Left renal pelvis (tissue), 4 donors: ENCODE measurements at places on chromosomes 2 and 18. TPM values are rescaled to one million over a fixed set of nuclear protein-coding genes. Genes with fewer than 3 reads are reported as not detected.

DNA sequence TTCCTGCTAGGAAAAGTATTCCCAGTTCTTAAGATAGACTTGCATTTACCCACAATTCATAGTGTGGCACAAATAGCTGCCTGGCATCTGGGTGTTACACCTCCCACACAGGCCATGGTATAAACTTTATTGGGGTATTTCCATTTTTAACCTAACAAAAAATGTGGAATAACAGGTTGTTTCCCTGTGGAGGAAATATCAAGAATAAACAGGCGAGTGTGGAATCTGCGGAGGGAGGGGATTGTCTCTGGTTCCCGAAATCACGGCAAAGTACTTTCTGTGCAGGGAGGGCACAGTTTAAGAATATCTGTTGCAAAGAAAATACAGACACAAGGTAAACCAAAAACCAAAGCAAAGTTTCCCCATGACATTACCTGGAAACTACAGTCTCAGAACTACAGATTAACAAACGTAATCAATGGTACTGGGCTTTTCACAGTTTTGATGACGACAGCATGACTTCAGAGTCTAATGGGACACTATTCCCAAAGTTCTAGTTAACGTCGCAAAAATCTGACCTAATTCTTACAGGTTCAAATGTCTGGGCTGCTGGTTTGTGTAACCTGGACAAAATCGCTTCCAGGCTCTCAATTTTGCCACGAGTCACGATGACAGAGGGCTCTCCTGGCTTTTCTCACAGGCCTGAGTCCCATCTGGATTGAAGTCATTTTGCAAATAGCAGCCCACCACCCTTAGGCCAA is 1.4 kb downstream of the STARD7 start:
- no peak for DNase-seq

Gene SATB2
- polyA plus RNA-seq = 13.0 TPM

- DNase-seq = no peak
Observed at GRCh38 chr2:203022751-203023150, 8.1 kb downstream of the NBEAL1 start.

Gene CARF
- 21.1 TPM for polyA plus RNA-seq

Gene GPR45
- 0.19 TPM for polyA plus RNA-seq

GRCh38 chr2:74198461-74199274 is at the start of gene MTHFD2:
TSS of gene MTHFD2 (plus strand) at chr2:74198615. CDS start at chr2:74198642, 27 bp downstream.
- peak; percentile 84 for DNase-seq

- DNase-seq = no peak
Observed at GRCh38 chr2:203913947-203914346, 22.6 kb upstream of the ICOS start.
